ENCODE measurements at places on chromosomes 7 and 10.

- no peak for DNase-seq
Observed at GRCh38 chr10:3235996-3236510, 63.5 kb upstream of the PITRM1 start.

- no peak for DNase-seq
Observed at GRCh38 chr10:28282336-28282735, 20.5 kb downstream of the MPP7 start.

DNA sequence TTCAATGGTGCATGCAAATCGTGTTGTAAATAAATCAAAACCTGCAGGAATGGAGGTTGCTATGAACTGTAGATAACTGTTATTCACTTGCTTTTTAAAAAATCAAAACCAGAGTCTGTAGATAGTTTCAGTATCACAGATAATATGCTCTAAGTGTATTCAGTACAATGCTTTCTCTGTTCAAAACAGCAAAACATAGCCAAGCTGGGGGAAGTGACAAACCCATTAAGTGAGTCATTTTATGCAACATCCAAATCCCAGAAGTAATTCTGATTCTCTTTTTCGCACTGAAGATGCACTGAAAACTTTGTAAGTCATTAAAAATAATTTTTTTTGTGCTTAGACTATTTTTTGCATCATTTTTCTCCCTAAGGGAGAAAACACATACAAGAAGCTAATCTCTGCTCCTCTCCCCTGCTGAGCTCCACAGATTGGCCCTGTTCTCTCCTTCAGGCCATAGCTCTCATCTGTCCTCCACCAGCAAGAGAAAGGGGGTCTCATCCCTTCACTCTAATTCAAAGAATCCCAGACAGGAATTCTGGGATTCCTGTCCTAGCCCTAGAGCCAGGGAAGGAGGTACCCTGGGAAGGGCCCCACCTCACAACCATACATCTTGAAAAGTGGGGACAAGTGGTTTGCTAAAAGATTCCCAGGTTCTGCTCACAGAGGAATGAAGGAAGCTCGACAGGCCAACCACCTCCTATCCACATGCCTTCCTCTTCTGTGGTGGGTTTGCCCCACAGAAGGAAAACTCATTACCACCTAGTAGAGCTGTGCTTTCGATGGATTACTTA is 4.9 kb downstream of the PRTFDC1 start:
- DNase-seq: no peak

DNA sequence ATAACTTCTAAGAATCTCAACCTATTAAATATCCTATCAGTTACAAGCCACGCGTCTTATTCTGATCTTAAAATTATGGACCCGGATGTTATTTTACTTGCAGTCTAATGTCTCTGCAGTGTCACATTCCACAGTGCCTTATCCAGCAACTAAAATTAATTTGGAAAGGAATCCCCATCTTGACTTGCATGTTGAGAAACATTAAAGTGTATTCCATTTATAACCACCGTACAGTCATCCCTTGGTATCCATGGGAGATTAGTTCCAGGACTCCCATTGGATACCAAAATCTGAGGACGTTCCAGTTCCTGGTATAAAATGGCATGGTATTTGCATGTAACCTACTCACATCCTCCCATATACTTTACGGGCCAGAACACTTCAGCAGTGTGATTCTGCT is 194.7 kb downstream of the ARHGAP21 start:
- no peak for DNase-seq

DNA sequence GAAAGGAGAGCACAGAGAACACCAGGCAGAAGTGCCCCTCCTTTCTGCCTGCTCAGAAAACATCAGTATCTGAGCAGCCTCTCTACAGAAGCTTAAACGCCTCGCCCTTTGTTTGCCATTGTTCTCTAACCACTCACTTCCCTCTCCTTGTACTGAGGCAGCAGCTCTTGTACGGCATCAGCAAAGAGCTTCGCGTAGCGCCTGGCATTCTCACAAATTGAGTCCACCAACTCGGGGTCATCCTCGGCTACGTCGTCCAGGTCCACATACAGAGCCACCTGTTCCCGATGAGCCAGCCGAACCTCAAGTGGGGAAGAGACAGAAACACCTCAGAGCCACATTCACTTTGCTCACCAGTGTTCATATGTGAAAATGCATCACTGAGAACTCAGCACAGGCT is 1.7 kb downstream of the MCM7 start:
- DNase-seq: no peak

DNA sequence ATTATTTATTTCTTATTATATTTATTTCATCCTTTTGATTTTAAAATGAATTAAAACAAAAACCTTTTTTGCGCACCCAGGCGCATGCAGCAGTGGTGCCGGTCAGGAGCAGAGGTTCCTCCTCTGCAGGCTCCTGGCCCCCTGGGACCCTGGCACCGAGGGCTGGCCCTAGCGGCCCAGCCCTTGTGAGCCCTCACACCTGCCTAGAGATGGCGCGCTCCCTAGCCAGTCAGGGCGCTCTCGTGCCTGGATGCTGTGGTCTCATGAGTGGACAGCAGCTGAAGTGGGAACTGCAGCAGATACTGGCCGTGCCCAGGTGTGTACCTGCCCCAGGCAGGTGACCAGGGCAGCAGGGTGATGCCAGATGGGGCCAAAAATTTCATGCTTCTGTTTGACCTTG is 13.8 kb downstream of the RET start:
- no peak for DNase-seq

DNA sequence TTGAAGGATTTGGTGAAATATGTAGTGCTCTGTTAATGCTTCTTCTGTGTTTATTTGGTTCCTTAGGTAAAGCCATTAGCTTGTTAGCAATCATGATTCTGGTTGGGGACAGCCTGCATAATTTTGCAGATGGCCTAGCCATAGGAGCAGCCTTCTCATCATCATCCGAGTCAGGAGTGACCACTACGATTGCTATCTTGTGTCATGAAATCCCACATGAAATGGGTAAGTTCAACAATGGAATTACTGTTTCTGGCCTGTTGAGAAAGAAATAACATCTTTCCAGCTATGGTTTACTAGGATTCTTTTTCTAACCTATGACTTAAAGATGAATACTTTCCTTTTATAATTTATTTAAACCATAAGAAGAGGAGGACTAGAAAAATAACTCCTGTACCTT is 48.9 kb downstream of the SLC39A12 start:
- DNase-seq: no peak

GRCh38 chr7:133409421-133409820 is 156.5 kb downstream of the EXOC4 start:
- no peak for DNase-seq

DNA sequence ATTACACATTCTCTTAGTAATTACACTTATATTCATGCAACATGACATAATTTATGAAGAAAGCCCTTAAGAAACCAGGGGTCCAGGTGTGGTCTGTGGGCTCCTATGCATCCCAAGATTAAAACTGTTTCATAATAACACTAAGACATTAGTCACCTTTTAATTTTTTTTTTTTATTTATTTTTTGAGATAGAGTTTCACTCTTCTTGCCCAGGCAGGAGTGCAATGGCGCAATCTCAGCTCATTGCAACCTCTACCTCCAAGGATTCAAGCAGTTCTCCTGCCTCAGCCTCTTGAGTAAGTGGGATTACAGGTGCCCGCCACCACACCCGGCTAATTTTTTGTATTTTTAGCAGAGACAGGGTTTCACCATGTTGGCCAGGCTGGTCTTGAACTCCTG is 12.5 kb downstream of the GDI2 start:
- no peak for DNase-seq

All from HCT116 (cell line).